Uterus (tissue), 4 donors: ENCODE measurements at places on chromosomes 4 and X. TPM values are rescaled to one million over a fixed set of nuclear protein-coding genes. Genes with fewer than 3 reads are reported as not detected.

The SOX3 gene
- not detected for total RNA-seq

- no peak for DNase-seq
- H3K4me1 ChIP-seq: no peaks in the 10 kb centered on the region
- no peaks in the 10 kb centered on the region for H3K36me3 ChIP-seq
- no peak overlapping the region for H3K4me3 ChIP-seq
- no peak overlapping the region for H3K27ac ChIP-seq
Observed at GRCh38 chr4:81723019-81723884, 251.5 kb upstream of the RASGEF1B start.

- DNase-seq: no peak
- H3K27ac ChIP-seq: no peak overlapping the region
- no peaks in the 10 kb centered on the region for H3K27me3 ChIP-seq
- no peak overlapping the region for H3K4me3 ChIP-seq
- H3K36me3 ChIP-seq: no peaks in the 10 kb centered on the region
- no peaks in the 10 kb centered on the region for H3K4me1 ChIP-seq
Observed at GRCh38 chrX:1248331-1249061, 20.1 kb upstream of the CSF2RA start.

GRCh38 chr4:37516057-37516775, 170.0 kb downstream of the RELL1 start:
- H3K4me1 ChIP-seq: no peaks in the 10 kb centered on the region
- no peaks in the 10 kb centered on the region for H3K27me3 ChIP-seq
- no peak overlapping the region for H3K27ac ChIP-seq
- DNase-seq: no peak
- H3K36me3 ChIP-seq: no peaks in the 10 kb centered on the region

GRCh38 chrX:5681159-5681558, 547.5 kb downstream of the NLGN4X start:
- H3K36me3 ChIP-seq: no peaks in the 10 kb centered on the region
- no peak overlapping the region for H3K27ac ChIP-seq
- no peak for DNase-seq

The SHROOM2 gene
- total RNA-seq: 8.7 TPM

GRCh38 chrX:74465424-74465823, 44.1 kb downstream of the SLC16A2 start:
- H3K27me3 ChIP-seq: no peaks in the 10 kb centered on the region
- H3K36me3 ChIP-seq: no peaks in the 10 kb centered on the region
- no peaks in the 10 kb centered on the region for H3K4me1 ChIP-seq
- H3K4me3 ChIP-seq: no peak overlapping the region

- H3K4me3 ChIP-seq: no peak overlapping the region
- H3K36me3 ChIP-seq: no peaks in the 10 kb centered on the region
- H3K4me1 ChIP-seq: no peaks in the 10 kb centered on the region
- DNase-seq: no peak
Observed at GRCh38 chr4:21046141-21046540, 345.9 kb downstream of the PACRGL start.

DNA sequence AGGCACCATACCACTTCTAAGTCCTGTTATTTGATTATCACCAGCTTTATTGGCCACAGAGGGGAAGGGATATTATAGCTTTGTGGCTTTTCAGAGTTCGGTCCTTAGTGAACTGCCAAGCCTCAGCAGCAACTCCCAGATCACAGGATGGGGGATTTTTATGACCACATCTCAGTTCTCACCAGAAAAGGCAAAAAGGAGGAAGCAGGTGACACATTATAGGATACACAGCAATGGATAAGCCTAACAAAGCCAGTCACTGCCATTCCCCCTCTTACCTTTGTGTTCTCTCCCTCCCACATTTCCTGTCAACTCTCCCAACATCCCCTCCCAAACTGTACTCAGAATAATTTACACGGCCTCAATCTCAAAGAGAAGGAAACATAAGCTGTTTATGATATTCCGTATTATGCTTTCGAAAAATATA, 142.8 kb downstream of the MGST2 start:
- peaks cover 4% of the 10 kb centered on the region for H3K4me1 ChIP-seq
- no peak overlapping the region for H3K4me3 ChIP-seq
- peak overlapping the region; percentile 59 for H3K27ac ChIP-seq
- no peaks in the 10 kb centered on the region for H3K36me3 ChIP-seq
- H3K27me3 ChIP-seq: no peaks in the 10 kb centered on the region
- DNase-seq: no peak

DNA sequence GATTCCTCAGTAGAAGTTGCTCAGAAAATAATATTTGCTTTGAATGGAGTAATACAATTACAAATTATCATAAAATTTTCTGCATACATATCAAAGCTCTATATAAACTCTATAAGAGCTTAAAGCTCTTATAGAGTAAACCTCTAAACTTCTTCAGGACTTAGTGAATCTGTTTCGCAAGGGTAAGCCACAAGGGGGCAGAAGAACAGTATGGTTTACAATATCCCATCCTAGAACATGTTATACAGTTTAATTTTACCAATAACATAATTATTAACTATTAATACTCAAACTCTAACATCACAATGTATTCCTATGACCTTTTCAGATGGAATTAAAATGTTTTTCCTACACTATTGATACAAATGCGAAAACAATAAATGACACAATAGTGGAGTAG, 33.8 kb upstream of the SPANXN1 start:
- no peak for DNase-seq
- no peaks in the 10 kb centered on the region for H3K4me1 ChIP-seq
- no peak overlapping the region for H3K4me3 ChIP-seq
- H3K27ac ChIP-seq: no peak overlapping the region
- H3K36me3 ChIP-seq: no peaks in the 10 kb centered on the region

GRCh38 chr4:148445071-148445859, 3.1 kb upstream of the NR3C2 start:
- H3K36me3 ChIP-seq: no peaks in the 10 kb centered on the region
- H3K27ac ChIP-seq: peak overlapping the region; percentile 96
- peak; percentile 72 for DNase-seq
- H3K4me3 ChIP-seq: peak overlapping the region; percentile 93
- H3K4me1 ChIP-seq: no peaks in the 10 kb centered on the region

- H3K4me3 ChIP-seq: no peak overlapping the region
- no peak overlapping the region for H3K27ac ChIP-seq
Observed at GRCh38 chrX:13074297-13075262, 30.2 kb upstream of the FAM9C start.
